ENCODE measurements at places on chromosomes 5 and 9.

DNA sequence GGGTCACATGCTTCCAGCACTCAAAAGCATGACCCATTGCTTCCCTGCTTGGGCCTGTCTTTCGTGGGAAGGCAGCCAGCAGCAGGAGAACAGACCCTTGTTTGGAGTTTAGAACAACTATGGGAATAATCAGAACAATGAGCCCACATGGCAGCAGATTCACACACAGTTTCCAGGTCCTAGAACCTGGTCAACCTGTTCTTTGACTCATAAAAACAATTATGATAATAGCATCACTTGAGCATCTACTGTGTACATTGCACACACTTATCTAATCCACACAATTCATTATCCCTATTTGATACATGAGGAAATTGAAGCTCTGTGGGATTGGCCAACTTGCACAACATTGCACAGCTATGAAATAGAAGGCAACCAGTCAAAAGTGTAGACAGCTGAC lies 41.7 kb downstream of the KLF4 start:
- DNase-seq, result no peak

GRCh38 chr9:126684345-126684744 lies 70.6 kb downstream of the LMX1B start:
- DNase-seq, result no peak

- DNase-seq, result no peak
Measured at GRCh38 chr9:34988218-34989002, 1.1 kb upstream of the DNAJB5 start.

DNA sequence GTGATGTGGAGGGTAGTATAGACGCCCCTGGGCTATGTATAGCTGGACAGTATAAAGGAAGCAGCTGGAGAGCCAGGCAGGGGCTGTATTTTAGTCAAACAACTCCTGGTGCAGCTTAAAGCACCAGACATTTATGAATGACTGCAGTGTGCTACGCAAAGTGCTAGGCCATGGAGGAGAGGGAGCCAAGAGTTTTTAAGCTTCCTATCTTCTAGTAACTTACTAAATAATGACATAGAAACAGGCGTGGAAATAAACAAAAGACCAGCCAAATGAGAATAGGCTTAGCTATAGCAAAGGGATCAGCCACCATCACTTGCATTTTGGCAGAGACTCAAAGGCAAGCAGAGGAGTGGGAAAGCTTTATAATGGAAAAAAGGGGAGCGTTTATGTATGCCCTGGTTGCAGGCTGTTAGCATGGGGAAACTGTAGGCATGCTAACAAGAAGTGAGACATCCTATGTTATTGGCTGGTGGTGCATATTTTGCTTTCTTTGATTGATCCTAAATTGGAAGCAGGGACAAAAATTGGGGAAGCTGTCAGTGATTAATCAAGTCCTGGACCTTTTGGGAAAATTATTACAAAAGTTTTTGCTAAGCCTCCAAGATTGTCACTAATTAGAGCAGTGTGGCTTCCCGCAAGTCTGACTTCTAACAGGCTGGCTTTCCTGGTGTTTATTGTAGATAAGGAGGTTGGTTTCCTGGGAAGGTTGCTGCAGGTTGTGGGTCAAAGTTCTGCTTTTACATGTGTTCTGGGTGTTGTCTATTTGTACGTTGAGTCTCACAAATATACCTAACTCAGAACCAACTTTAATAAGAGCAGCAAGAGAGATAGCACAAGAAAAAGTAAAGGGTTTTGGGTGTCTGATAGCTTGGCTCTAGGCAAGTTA lies 46.6 kb downstream of the RAB3C start:
- no peak for DNase-seq

DNA sequence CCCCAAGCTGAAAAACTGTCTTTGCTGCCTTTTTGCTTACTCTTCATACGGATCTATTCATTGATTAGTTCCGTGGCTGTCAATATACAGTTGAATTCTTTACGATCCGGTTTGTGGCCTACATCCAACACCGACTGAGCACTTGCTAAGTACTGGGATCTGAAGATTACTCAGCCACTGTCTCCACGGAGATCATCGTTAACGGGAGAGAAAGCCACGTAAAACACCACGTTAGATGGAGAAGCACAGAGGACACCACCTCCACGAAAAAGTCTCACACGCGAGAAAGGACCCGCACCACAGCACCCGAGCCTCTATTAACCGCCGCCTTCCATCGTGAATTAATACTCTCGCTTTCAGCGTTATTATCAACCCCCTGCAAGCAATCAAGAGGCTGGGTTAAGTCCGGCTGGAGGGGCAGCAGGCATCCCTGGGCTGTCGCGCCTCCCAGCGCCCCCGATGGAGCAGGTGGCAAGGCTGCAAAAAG lies 650 bp downstream of the ELP1 start:
- peak; percentile 9 for DNase-seq

- DNase-seq, result no peak
Measured at GRCh38 chr5:141913560-141914198, 10.0 kb upstream of the DELE1 start.

- no peak for DNase-seq
Measured at GRCh38 chr5:69494452-69494851, 1.9 kb downstream of the OCLN start.

DNA sequence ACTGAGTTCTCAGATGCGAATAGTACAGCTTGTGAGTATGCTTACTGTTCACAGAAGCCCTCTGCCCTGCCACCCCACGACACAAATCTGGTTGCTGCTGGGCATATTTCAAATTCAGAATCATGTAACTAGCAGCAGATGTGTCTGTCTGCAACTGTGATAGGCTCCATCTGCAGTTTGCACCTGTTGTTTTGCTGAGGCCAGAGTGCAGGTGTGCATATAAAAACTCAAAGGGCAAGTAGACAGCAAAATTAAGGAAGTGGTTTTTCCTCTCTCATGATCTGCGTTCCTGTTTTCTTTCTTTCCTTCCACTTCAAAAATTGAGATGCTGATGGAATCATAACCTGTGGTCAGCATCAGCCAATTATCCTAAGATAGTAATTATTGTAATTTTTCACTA lies 1000.5 kb downstream of the PTPRD start:
- no peak for DNase-seq

DNA sequence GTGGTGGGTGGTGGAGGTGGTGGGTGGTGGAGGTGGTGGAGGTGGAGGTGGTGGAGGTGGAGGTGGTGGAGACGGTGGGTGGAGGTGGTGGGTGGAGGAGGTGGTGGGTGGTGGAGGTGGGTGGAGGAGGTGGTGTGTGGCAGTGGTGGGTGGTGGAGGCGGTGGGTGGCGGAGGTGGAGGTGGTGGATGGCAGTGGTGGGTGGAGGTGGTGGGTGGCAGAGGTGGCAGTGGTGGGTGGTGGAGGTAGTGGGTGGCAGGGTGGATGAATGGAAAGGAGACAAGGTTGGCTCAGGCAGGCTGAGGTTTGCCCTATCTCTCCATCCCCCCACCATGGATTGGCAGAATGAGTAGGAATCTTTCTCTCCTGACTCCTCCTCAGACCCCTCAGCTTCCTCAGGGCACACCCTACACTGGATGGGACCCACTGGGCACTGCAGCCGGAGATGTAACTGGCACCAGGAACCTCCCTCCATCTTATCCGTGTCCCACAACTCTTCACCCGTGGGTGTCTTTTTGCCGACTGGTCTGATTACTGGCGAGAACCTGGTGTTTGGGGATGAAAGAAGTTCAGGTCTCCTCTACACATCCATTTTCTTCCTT lies 166.3 kb downstream of the C9orf50 start:
- DNase-seq, result no peak

GRCh38 chr9:136222906-136223285 lies 18.0 kb upstream of the LHX3 start:
- DNase-seq, result no peak

- DNase-seq, result no peak
Measured at GRCh38 chr5:80048084-80048780, 13.1 kb downstream of the THBS4 start.

GRCh38 chr5:177508837-177509236 lies 789 bp downstream of the DOK3 start:
- no peak for DNase-seq

DNA sequence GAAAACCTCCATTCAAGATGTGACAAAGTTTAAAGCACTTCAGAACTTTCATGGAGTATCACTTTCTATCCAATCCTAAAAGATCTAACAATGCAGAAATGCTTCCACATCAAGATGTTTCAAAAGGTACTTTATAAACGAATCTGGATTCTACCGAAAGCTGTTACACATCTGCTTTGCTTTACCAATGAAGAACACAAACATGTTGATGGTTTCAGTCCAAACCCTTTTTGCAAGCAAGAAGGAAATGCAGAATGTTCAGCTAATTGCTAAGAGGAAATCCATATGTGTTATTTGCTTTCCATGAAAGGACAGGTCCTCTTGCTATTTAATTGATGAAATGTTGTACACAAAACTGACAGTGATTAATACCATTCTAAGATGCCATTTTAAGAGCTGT lies 419.6 kb downstream of the EFNA5 start:
- no peak for DNase-seq

- DNase-seq, result no peak
Measured at GRCh38 chr5:52544738-52545137, 243.0 kb upstream of the ITGA1 start.

GRCh38 chr9:18531136-18532065 lies 57.4 kb downstream of the ADAMTSL1 start:
- no peak for DNase-seq

- no peak for DNase-seq
Measured at GRCh38 chr9:88995200-88995577, 3.9 kb downstream of the S1PR3 start.

DNA sequence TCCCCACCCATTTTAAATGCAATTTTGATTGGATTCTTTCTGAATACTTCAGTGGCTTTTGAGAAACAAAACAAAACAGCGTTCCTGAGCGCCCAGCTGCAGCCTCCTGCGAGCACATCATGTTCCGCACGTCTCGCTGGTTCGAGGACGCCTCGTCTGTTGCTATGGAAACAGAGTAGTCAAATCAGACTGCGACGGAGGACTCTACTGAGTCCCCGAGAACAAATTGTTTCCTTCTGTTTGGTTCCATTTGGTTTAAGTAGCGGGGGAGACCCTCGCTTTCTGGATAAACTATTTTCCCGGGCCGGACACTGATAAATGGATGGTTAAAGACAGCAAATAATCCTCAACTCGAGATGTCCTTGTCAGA lies 69.0 kb downstream of the SLC28A3 start:
- DNase-seq, result peak; percentile 80

DNA sequence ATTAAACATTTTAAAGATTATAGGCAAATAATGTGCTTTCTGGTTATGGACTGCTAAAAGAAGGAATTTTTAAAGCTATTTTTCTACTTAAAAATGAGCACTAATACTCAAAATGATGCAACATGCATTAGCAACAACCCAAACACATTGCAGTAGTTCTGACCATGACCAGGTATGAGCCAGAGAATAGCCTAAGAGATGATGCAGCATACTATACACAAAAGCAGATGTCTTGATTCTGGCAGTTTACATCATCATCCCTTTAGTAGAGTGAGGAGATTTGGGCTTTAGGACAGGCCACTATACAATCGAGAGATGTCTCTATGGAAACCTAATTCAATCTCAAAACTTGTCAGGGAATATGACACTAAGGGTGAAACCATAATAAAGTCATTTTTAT lies 307.1 kb downstream of the PRR16 start:
- DNase-seq, result peak; percentile 41

GRCh38 chr5:125537661-125538060 lies 791.2 kb upstream of the ZNF608 start:
- DNase-seq, result no peak

DNA sequence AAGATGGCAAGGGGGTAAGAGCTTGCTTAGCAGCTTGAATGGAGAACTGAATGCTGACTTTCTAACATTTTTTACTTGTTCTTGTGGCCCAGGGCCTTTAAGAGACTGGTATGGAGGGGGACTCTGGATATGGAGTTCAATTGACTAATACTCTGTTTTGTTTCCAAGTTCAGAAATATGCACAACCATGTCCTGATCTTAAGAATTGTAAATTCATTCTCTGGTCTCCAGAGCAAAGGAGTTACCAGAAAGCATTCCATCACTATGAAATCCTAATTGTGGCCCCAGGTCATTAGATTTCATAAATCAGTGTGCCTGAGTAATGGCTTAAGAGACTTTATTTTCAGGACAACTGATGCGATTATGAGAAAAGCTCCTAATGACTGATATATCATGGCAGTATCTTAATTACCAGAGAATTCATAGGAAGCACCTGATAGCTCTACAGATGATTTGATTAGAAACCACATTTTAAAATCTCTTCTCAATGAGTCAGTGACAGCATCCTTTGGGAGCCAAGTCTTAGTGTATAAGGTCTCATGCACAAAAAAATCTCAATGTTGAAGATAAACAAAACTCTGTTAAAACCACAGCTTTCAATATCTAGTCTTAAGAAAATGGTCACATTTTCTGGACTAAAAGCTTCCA lies 613.6 kb upstream of the KLF4 start:
- DNase-seq, result peak; percentile 50

DNA sequence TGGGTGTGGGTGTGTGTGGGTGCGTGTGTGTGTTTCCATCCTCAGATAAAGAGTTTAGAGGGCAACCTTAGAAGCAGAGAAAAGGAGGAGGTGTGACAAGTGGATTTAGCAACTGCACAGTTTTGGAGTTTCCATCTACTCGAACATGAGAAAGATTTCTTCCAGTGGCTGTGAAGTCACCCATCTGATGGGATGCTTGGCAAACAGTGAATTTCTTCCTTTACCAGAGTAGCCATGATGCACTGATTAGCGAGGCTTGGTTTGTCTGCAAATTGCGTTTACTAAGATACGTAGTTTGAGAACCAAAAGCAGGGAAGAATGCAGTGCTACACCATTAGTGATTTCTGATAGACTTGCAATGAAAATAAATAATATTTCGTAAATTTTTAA lies 791 bp upstream of the STARD4 start:
- no peak for DNase-seq

DNA sequence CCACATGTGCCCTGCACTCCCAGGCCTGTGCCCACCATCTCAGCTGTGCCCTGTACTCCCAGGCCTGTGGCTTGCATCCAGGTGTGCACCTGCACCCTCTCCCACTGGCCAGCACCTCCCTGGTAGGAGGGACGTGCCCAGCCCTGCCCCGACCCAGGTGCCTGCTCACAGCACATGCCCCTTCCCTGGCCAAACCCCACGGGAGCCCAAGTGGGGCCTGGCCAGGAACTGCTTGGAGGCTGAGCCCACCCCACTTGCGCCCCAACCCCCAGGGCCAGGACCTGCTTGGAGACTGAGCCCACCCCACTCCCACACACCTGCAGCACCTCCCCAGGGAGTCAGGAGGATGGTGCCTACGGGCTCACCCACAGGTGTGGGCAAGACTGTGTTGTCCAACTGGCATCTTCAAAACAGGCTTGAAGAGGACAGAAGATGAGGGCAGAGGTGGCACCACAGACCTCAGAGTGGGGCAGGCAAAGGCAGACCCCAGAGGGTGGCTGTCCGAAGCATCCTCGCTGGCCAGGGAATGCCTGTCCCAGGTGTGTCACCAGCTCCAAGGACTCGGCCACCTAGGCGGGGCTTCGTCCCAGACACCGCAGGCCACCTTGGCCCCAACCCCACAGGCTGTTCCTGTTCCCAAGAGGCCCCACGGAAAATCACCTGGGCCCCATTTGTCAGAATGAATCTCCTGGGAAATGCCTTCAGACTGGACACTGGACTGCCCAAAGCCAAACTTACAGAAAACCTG lies 10.8 kb downstream of the ZDHHC11B start:
- no peak for DNase-seq

- DNase-seq, result no peak
Measured at GRCh38 chr5:168879331-168879730, 300.2 kb upstream of the PANK3 start.

GRCh38 chr5:156312897-156313694 lies 13.9 kb upstream of the SGCD start:
- DNase-seq, result no peak

Data from fibroblast of upper back skin (primary cell).